ENCODE measurements at places on chromosomes 5 and 9. TPM values are rescaled to one million over a fixed set of nuclear protein-coding genes. Genes with fewer than 3 reads are reported as not detected.

GRCh38 chr9:37656936-37657335, 6.2 kb downstream of the FRMPD1 start:
- no peak for DNase-seq

- peak; percentile 92 for DNase-seq
Measured at GRCh38 chr5:148924817-148925216, 98.4 kb downstream of the ADRB2 start.

Gene ZNF883
- not detected for total RNA-seq

DNA sequence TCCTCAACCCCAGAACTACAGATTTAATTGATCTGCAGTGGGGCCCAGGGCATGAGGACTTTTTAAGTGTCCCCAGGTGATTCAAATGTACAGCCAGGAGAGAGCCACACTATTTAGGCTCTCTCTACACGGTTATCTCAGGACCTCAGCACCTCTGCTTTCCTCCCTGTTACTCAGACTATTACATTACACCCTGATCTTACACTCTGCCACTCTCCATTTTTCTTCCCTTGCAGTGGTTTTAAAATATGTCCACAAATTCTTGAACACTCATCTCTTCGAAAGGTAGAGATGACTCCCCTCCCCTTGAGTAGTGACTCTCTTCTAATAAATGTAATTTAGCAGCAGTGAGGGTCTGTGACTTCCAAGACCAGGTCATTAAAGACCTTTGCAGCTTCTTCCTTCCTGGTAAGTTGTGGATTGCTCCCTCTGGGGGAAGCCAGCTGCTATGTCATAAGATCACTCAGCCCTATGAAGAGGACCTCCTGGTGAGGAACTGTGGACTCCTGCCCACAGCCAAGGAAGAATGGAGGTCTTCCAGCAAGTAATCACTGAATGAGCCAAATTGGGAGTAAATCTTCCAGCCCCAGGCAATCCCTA, 87.5 kb upstream of the SSBP2 start:
- DNase-seq: peak; percentile 49

DNA sequence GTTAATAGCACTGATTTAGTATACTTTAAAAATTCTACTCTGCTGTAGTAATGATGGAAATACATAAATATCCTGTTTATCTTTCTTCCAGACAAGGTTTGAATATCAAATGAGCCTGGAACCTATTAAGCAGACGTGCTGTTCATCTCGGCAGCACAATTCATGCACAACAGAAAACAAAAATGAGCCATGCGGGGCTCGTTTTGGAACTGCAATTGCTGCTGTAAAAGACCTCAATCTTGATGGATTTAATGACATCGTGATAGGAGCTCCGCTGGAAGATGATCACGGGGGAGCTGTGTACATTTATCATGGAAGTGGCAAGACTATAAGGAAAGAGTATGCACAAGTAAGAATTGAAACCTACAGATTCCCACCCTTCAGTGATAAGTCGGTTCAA, 79.1 kb upstream of the ITGA2 start:
- no peak for DNase-seq

- DNase-seq: no peak
Measured at GRCh38 chr5:164060786-164061355, 555.5 kb downstream of the MAT2B start.
